ENCODE measurements at places on chromosomes 4 and X. TPM values are rescaled to one million over a fixed set of nuclear protein-coding genes. Genes with fewer than 3 reads are reported as not detected.
A peak's percentile ranks its signal among the peaks of the same experiment; 100 is the strongest.

Gene ATP1B4
- total RNA-seq = not detected

Gene EGFL6
- not detected for total RNA-seq

GRCh38 chr4:25113915-25114904, 46.0 kb downstream of the SEPSECS start:
- peak; percentile 42 for DNase-seq

DNA sequence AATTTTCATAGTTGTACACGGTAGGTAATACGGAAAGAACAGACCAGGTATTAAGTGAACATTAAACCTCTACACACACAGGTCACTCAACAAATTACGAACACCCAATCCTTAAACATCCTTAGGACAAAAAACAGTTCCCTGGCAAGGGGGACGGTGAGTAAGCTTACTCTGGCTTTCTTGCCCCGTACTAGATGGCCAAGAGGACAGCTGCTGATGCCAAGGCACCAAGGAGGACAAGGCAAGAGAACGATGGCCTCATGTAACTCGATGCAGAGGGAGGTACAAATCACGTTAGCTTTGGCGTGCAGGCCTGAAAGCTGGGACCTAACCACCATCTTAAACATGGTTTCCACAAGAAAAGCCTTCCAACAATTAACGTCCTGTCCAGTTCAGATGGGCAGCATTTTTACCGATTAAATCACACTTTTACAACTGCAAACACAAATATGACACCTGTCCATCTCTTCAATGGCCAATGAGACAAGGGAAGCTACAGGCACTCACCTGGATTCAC, 23.7 kb downstream of the FAT1 start:
- no peak for DNase-seq

GRCh38 chr4:105022811-105023667, 123.6 kb upstream of the TET2 start:
- DNase-seq = peak; percentile 96

GRCh38 chrX:120604361-120604782, 471 bp downstream of the MCTS1 start:
- DNase-seq = peak; percentile 45

- no peak for DNase-seq
Observed at GRCh38 chrX:110391086-110391485, 32.4 kb downstream of the RTL9 start.
